CD4-positive, CD25-positive, alpha-beta regulatory T cell (primary cell): ENCODE measurements at places on chromosomes 16 and 17. TPM values are rescaled to one million over a fixed set of nuclear protein-coding genes. Genes with fewer than 3 reads are reported as not detected.

GRCh38 chr17:77319211-77320043 is 178.7 kb downstream of the SEC14L1 start:
- H3K4me1 ChIP-seq, result peaks cover 23% of the 10 kb centered on the region
- no peak for DNase-seq
- H3K27me3 ChIP-seq, result no peaks in the 10 kb centered on the region

DNA sequence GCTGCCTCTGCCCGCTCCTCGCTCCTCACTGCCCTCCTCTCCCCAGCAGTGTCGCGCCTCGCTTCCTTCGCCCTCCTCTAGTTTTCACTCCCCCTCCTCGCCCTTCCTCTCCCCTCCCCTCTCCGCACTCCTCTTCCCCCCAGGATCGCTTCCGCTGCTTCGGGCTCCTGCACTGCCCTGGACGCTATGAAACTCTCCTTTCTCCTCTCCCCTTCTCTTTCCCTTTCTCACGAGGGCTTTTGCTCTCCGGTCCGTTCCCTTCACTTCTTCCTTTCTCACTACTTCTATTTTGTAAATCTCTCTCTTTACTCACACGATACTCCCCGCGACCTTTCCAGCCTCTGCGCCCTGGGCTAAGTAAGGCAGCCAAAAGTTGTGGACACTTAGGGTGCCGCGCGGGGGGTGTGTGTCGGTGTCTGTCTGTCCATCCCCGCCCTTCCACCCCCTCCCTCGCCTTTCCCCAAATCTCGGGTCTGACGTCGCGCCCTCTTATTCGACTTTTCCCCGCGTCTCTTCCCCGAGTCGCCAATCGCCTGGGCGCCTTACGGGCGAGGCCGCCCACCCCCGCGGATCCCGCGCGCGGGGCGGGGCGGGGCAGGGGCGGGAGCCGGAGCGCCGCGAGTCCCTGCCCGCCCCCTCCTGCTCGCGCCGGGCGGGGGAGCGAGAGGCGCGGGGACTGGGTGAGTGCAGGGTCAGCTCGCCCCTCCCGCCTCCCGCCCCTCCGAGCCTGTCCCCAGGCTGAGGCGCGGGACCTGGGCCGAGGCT is at the start of gene IRX3:
Gene IRX3 (minus strand): TSS at position 422 of the 765 bp plus-strand sequence. CDS start 737 bp downstream, outside the sequence.
- H3K27me3 ChIP-seq, result peaks cover 7% of the 10 kb centered on the region
- no peak within 1 kb of the TSS for H3K4me3 ChIP-seq
- no peak within 1 kb of the TSS for H3K27ac ChIP-seq
- H3K4me1 ChIP-seq, result peaks cover 14% of the 10 kb centered on the region
- H3K36me3 ChIP-seq, result no peaks in the 10 kb centered on the region

XAF1 gene
- total RNA-seq, result 95.1 TPM

GRCh38 chr17:77400445-77400870 is 259.7 kb downstream of the SEC14L1 start:
- H3K27me3 ChIP-seq, result no peaks in the 10 kb centered on the region
- peak overlapping the region; percentile 44 for H3K4me3 ChIP-seq
- peaks cover 70% of the 10 kb centered on the region for H3K4me1 ChIP-seq
- peak overlapping the region; percentile 75 for H3K27ac ChIP-seq
- DNase-seq, result peak; percentile 77
- peaks cover 13% of the 10 kb centered on the region for H3K36me3 ChIP-seq
